ENCODE measurements at places on chromosomes 12 and 14.

- DNase-seq: no peak
These were observed 39.8 kb upstream of the GPR68 start for GRCh38 chr14:91284146-91284790.

- DNase-seq: no peak
These were observed 182.7 kb upstream of the TMPO start for GRCh38 chr12:98332642-98333041.

DNA sequence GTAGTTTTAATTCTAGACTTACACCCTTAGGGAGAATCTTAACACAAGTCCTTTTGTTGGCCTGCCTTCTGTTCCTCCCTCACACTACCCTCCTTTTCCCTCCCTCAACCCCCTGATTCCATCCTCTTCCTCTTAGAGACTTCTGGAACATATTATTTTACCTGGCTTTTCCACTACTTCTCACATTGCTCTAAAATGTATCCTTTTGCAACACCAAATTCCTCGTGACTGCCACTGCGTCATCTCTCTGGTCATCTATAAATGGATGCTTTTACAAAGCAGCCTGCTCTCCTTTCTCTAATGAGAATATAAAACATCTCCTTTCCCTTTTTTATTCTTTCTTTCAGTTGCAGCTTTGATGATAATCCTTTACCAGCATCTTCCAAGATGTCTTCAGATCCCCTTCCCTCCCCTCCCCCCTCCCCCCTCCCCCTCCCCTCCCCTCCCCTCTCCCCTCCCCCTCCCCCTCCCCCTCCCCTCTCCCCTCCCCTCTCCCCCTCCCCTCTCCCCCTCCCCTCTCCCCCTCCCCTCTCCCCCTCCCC lies 93.6 kb downstream of the DIP2B start:
- no peak for DNase-seq

DNA sequence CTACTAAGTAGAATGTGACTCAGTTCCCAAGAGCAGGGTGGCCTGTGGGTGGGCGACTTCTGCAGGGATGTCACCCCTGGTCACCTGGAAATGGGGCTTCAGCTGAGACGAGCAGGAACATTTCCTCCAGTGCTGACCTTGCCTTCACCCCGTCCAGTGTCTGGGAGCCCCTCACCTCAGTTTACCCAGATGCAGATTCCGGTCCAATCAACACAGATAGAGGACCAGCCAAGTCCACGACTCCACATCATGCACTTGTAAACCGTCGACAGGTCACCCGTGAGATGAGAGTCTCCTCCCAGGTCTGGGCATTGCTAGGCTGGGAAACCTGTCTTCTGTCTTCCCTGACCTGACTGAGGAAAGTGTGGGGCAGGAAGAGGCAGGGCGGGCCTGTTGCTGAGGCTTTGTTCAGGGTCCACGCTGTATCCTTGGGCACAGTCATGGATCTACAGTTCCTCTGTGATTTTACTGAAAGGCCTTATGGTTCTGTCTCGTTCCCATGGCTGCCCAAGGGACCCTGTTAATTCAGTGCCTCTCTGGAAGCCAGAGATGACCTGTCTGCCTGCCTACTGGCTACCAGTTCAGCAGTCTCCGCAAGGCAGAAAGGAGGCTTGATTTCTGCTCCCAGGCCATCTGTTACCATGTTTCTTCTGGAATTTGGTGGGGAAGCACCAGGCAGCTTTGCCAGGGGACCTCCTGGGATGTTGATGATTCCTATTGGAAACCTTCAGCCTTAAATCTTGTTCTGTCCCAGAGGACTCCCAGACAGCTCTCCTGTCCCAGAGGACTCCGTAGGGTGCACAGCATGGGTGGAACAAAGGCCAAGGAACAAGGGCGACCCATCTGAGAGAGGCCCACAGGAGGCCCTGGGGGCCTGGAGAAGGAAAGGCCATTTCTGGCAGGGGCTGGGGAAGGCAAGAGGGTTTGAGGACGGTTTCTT lies 288.5 kb upstream of the RTL1 start:
- DNase-seq: no peak

DNA sequence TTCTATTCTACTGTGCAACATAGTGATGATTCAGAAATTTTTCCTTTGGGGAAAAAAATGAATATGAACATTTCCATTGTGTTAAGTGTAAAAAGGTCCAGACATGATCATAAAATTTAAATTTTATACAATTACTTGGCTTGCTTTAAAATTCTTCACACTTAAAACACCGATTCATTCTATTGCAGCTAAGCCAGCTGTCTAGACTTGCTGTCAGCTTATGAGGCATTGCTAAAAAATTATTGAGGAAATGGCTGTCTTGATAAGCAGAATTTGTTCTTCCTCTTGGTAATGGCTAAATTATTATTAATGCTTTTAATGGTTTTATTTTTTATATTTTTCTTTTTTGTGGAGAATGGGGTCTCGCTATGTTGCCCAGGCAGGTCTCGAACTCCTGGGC lies 1.8 kb downstream of the LYSET start:
- no peak for DNase-seq

- no peak for DNase-seq
These were observed 303 bp downstream of the SAMD4A start for GRCh38 chr14:54567224-54567638.

DNA sequence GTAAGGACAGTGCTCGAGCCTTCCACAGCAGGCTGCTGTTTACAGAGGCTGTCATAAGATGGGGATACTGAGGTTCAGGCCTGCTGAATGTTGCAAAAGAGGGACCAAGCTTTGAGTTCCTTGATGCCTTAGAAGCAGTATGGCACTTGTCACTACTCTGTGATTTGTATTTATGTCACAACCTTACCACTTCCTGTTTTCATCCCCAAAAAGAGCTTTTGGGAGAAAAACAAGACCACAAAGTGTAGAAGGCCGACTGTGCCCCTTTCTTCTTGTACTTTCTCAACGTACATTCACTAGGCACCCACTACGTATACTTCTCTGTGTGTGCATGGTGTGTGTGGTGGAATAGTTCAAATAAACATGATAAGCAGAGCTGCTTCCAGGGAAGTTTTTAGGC lies 90.1 kb downstream of the DRAM1 start:
- no peak for DNase-seq

GRCh38 chr14:91381801-91382670 lies 35.6 kb downstream of the CCDC88C start:
- DNase-seq: no peak

- no peak for DNase-seq
These were observed 20.8 kb downstream of the TXNDC16 start for GRCh38 chr14:52531481-52531880.

- no peak for DNase-seq
These were observed 44.3 kb downstream of the KRT80 start for GRCh38 chr12:52147367-52147963.

GRCh38 chr12:50279501-50279900 lies 3.8 kb downstream of the LIMA1 start:
- no peak for DNase-seq

DNA sequence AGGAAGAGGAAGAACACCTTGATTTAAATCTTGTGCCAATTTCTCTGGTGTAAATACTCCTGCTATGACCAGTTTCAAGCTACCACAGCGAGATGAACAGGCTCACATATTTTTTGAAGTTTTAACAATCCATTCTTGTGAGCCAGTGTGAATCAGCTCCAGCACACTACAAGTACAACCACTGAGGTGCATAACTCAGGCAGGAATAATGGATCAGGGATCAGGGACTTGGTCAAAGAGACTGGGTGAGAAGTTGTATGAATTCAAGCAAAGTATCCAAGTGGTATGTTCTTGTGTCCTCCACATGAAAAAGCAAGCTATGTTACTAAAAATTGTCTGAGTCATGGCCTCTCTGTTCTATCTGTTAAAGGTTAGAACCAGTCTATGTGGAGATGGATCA lies 35.2 kb upstream of the KITLG start:
- DNase-seq: no peak

DNA sequence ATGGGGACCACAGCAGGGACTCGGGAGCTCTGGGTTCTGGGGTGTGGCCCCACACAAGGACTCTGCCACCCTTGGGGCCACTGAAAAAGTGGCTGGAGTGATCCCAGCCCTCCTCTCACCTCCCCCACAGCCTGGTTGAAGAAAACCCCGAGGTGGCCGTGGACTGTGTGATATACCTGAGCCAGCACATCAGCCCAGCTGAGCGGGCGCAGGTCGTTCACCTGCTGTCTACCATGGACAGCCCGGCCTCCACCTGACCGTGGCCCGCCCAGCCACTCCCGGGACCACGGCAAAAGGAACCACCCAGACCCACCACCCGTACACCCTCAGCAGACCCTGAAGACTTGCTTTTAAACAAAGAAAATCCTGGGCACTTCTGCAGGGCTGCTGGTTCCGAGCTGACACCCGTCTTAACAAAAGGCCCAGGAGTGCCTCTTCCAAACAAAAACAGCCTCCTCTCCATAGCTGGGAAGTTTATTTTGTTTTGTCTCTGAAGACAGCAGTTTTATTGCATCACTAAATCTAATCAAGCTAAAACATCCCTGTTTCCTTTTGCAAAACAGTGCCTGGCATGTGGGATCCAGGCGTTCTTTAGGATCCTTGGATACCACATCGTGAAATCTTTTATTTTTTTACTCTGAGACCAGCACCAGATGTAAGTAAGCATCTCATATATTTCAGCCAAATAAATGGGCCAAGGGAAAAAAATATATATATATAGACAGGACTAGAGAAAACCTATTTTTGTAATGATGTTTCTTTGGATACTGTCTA lies 42.8 kb downstream of the FOXN4 start:
- no peak for DNase-seq

DNA sequence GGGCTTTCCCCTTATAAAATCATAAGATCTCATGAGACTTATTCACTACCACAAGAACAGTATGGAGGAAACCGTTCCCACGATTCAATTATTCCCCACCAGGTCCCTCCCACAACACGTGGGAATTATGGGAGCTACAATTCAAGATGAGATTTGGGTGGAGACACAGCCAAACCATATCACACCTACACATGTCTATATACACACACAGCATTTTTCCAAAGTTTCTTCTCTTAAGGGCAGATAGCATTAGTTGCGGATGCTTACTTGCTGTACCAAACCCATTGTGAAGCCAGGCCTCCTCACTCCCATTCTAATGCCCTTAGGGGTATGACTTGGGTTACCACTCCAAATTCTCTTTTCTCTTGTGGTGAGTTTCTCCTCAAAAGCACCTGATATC lies 104.1 kb upstream of the RAP1B start:
- DNase-seq: no peak

DNA sequence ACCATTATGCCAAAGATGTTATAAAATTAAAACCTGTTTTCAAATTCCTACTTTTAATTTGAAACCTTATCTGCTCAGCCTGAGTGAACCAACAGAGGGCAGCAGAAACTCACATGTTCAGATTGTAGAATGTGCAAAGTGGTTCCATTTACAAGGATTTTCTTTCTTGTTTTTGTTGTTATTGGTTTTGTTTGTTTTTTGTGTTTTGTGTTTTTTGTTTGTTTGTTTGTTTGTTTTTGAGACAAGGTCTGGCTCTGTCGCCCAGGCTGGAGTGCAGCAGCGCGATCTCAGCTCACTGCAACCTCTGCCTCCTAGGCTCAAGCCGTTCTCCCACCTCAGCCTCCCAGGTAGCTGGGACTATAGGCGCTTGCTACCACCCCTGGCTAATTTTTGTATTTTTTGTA lies 22.8 kb upstream of the GARIN2 start:
- DNase-seq: peak; percentile 36

DNA sequence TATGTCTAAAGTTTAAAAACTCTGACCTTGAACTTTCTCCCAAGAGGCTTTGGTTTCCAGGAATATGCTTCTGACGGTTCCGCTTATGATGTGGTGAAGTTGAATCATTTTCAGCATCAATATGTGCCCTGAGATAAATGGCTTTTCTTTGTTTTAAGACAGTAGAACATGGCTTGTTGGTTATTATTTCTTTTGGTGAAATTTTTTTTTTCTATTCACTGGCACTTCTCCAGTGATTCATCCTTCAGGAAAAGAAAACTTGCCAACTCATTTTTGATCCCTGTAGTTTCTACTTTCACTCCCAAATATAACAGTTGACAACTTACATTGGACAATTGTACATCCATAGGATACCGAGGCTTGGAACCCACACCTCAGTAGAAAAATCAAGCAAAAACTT lies 1301.2 kb upstream of the FLRT2 start:
- DNase-seq: no peak
